Peyer's patch (tissue), 4 donors: ENCODE measurements at places on chromosomes 2 and 18. TPM values are rescaled to one million over a fixed set of nuclear protein-coding genes. Genes with fewer than 3 reads are reported as not detected.

DNA sequence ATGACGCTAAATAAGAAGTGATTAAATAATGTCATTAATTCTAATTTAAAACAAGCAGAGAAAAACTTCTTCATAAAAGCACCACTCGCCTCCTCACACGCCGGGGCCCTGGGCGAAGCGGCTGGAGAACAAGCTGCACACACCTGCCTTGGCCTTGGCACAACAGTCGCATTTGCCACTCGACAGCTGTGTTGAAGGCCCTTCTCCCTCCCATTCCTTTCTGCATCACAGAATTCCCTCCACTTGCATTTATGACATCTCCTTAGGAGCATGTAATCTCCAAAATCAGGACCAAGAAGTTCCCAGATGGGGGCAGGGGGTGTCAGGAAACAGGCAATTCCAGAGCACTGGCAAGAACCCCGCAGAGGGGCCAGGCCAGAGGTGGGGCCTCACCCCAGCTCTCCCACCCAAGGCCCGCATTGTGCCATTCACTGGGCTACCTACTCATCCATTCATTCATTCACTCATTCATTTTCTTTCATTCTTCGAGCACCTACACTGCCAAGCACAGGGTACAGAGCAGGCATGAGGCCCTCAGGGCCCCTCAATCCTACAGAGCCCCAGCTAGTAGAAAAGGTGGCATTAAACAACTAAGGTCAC is 6.4 kb downstream of the HDAC4 start:
- no peak overlapping the region for H3K4me3 ChIP-seq
- H3K27ac ChIP-seq = no peak overlapping the region
- DNase-seq = no peak
- H3K36me3 ChIP-seq = no peaks in the 10 kb centered on the region

GRCh38 chr18:62963507-62963906 is 248.2 kb downstream of the PHLPP1 start:
- no peak overlapping the region for H3K27ac ChIP-seq
- DNase-seq = no peak
- H3K4me1 ChIP-seq = no peaks in the 10 kb centered on the region

DNA sequence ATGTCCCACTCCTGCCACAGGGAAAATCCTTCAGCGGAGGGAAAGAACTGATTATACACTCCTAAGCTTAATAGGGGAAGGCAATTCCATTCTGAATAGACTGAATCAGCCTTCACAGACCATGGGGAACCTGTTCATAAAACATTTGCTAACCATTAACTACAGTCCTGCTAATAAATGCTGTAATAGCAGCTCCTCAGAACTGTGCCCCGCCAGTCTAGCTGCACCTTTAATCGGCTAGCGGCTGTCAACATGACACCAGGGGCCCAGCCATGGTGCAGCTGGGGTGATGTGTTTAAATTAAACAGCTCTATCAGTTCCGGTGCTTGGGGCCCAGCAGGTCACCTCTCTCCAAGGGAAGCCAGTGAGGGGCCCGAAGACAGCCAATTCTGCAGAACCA is 77.8 kb downstream of the GALNT14 start:
- peak; percentile 65 for DNase-seq
- H3K4me3 ChIP-seq = no peak overlapping the region
- H3K4me1 ChIP-seq = peaks cover 19% of the 10 kb centered on the region
- H3K36me3 ChIP-seq = no peaks in the 10 kb centered on the region
- H3K27me3 ChIP-seq = no peaks in the 10 kb centered on the region
- no peak overlapping the region for H3K27ac ChIP-seq

Gene HOXD1
- 9.6 TPM for total RNA-seq

Gene MC5R
- not detected for total RNA-seq
